Sciatic nerve (tissue), 2 donors: ENCODE measurements at places on chromosomes 11 and 22.

DNA sequence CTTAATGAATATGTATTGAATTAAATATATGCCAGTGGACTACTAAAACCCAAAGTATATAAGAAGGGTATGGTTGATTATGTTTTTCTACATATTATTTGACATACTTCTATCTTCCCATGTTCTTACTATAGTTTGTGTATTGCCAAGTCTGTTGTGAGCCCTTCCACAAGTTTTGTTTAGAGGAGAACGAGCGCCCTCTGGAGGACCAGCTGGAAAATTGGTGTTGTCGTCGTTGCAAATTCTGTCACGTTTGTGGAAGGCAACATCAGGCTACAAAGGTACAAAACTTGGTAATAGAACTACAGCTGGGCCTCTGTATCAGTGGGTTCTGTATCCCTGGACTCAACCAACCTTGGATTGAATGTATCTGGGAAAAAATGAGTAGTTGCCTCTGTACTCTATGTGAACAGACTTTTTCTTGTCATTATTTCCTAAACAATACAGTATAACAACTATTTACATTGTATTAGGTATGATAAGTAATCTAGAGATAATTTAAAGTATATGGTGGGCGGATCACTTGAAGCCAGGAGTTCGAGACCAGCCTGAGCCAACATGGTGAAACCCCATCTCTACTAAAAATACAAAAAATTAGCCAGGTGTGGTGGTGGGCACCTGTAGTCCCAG is 38.7 kb upstream of the TTC36 start:
- DNase-seq: peak; percentile 76

DNA sequence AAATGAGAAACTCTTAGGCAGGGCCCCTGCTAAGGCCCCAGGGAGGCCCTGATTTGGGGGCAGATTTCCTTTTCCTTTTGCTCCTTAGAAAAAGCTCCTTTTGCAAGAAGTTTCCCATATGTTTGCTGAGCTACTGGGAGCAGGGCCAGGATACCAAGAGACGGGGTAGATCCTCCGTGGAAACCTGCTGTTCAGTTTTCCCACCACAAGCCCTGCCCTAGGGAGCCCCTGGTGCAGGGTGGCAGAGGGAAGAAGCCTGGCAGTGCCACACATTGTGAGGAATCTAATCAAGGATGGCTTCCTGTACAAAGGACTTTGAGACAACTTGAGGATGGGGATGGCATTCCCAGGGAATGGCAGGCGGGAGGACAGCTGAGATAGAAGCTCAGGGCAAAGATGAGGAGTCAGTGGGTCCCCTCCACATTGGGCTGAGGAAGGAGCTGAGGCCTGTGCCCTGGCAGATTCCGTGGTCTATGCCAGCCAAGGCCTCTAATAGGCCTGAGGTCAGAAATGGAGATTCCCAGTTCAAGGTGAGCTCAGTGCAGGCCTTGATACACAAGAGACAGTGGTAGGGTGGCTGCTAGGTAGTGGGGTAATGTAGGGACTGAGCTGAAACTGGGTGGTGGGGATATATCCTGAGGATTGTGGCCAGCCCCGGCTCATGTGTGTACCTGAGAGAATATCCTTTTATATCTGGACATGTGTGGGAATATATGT is 15.0 kb downstream of the TUB start:
- no peak for DNase-seq

DNA sequence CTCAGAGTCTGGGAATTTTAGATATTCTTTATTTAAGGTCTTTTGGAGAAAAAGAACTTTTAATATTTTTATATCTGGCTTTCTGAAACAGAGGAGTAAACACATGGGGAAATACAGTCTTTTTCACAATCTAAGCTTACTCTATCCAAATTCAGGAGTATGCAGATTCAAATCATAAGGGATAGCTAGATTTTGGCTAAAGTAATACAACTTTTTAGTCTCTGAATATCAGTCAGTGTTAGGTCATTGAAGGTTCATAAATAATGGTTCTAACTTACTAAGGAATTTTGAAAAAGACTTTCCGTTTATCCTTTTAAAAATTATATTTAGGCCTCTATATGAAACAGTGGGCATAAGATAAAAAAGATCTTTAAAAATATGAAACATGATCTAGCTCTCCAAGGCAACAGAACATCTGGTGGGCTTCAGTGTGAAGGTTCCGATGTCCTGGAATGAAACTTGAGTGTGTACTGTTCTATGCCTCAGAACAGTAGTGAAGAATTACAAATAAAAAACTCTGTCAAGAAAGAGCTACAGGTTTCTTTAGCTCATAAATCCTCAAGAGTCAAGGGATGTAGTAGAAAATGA is 165.2 kb upstream of the PDGFD start:
- no peak for DNase-seq

GRCh38 chr11:80846979-80847378 is 1406.1 kb upstream of the TENM4 start:
- no peak for DNase-seq

DNA sequence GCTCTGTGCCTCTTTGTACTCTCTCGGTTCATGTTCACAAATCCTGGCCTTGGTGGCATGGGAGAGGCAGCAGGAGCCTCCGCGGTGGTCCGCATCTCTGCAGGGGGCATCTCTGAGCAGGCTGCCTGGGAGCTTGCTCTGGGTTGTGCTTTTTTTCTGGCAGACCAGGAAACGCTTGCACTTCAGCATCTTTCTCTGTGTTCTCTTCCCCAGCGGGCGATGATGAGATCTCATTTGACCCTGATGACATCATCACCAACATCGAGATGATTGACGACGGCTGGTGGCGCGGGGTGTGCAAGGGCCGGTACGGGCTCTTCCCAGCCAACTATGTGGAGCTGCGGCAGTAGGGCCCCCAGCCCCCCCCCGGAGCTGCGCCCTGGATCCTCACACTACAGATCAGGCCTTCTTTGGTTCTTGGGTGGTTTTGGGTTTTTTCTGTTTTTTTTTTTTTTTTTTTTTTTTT is 36.5 kb downstream of the CTTN start:
- no peak for DNase-seq

DNA sequence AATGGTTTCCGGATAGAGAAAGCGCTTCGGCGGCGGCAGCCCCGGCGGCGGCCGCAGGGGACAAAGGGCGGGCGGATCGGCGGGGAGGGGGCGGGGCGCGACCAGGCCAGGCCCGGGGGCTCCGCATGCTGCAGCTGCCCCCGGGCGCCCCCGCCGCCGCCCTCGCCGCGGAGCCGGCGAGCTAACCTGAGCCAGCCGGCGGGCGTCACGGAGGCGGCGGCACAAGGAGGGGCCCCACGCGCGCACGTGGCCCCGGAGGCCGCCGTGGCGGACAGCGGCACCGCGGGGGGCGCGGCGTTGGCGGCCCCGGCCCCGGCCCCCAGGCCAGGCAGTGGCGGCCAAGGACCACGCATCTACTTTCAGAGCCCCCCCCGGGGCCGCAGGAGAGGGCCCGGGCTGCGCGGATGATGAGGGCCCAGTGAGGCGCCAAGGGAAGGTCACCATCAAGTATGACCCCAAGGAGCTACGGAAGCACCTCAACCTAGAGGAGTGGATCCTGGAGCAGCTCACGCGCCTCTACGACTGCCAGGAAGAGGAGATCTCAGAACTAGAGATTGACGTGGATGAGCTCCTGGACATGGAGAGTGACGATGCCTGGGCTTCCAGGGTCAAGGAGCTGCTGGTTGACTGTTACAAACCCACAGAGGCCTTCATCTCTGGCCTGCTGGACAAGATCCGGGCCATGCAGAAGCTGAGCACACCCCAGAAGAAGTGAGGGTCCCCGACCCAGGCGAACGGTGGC is 15.7 kb downstream of the PIK3IP1 start:
- DNase-seq: no peak

DNA sequence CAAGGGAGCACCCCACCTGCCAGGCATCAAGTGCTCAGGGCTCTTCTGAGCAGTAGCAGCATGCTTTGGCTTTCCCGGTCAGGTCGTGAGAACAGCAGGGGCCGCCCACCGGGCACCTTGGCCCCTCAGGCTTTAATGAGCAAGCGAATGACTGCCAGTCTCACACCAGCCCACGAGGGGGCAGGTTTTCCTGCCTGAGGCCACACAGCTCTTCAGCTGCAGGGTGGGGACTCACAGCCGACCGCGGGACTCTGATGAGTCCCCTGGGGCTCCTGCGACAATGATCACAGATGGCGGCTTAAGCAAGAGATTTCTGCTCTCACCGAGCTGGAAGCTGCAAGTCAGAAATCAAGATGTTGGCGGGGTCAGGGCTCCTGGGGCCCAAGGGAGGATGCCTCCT is 14.3 kb upstream of the FGF19 start:
- no peak for DNase-seq

DNA sequence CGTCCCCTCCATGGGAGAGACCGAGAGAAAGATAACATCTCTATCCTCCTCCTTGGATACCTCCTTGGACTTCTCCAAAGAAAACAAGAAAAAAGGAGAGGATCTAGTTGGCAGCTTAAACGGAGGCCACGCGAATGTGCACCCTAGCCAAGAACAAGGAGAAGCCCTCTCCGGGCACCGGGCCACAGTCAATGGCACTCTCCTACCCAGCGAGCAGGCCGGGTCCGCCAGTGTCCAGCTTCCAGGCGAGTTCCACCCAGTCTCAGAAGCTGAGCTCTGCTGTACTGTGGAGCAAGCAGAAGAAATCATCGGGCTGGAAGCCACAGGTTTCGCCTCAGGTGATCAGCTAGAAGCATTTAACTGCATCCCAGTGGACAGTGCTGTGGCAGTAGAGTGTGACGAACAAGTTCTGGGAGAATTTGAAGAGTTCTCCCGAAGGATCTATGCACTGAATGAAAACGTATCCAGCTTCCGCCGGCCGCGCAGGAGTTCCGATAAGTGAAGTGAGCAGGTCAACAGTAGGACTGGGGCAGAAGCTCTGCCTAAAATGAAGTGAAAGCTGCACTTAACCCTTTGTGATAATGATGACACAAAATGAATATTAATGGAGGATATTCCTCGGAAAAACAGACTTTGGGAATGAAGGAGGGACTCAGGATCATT is 65.3 kb downstream of the WNT11 start:
- no peak for DNase-seq

GRCh38 chr22:27080036-27080578 is 422.7 kb downstream of the MIAT start:
- no peak for DNase-seq

GRCh38 chr22:30116362-30117117 is 36.3 kb downstream of the HORMAD2 start:
- no peak for DNase-seq

DNA sequence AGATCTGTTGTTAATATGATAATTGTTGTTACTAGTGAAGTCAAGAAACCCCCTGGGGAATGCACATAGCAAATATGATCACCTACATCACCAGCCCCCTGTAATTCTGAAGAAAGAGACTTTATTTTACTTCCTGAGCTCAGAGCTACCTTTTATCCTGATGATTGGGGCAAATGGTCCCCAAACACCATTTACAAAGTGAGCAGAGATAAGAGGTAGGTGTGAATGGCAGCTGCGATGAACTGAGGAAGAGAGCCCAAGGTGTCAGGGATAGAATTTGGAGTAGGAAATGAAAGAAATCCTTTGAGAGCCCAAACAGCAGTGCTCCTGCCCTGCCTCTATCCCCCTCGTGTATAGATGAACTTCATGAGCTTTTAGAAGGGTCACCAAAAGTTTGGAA is 69.1 kb downstream of the TENM4 start:
- DNase-seq: no peak

GRCh38 chr22:36728505-36728904 is 25.0 kb upstream of the CACNG2 start:
- DNase-seq: no peak

DNA sequence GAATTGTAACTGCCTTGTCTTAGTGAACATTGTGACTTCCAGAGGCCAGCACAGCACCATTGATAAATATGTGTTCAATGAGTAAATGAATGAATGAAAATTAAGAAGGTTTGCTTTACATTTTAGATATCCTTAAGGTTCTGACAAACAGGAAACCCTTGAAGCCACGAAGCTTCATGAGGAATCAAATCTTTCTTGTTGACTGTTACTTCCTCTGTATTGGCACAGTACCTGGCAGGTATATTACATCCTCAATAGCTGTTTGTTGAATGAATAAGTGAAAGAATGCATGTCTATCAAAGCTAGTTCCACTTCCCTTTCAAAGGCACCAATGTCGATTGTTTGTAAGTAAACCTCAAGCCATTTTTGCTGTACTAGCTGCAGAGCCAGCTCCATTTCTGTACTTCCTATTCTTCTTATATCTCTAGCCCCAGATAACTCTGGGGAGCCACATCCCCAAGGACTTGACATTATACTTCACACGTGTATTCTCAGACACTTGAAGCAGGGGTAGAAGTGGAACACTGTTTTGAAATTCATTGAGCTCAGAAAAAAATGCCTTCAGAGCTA is 140.3 kb upstream of the RAG2 start:
- no peak for DNase-seq

GRCh38 chr11:65571940-65572339 is 398 bp upstream of the FAM89B start:
- DNase-seq: no peak
